Kidney (tissue), 22 donors: ENCODE measurements at places on chromosomes 13 and 19.

- no peak for DNase-seq
Measured at GRCh38 chr13:24038405-24038804, 122.1 kb upstream of the SPATA13 start.

DNA sequence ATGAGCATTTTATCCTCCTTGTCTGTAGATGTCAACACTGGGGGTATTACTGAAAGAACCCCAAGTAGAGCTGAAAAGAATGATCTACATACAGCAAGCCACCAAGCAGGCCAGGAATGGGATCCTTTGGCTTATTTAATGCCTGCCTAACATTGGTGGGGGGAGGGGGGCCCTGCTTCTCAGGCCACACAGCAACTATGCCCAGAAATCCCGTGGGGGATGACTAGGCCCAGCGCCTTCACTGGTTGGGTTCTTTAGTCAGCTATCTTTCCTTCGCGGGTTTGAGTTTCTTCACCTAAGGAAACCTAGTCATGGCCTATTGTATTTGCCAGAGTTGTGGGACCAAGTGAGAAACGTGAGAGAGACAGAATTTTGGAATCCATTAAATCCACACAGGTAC, 80.5 kb downstream of the CCNA1 start:
- DNase-seq: no peak

DNA sequence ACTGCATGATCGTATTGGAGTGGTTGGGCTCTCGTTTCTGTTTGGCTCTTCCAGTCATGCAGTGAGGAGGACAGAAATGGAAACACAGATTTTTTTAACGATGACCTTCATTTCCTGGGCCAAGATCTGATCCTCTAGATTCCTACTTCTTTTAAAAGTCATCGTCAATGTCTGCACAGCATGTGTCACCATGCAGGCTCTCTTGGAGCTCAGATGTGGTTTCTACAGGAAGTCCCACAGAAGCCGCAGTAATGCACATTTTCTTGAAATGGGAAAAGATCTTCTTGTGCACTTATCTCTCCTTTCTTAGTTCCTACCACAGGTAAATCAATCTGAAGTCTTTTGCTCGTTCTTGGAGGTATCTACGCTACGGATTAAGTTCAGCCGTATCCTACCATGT, 626.9 kb downstream of the EFNB2 start:
- DNase-seq: no peak

- no peak for DNase-seq
Measured at GRCh38 chr13:52141299-52141698, 12.4 kb upstream of the NEK5 start.

DNA sequence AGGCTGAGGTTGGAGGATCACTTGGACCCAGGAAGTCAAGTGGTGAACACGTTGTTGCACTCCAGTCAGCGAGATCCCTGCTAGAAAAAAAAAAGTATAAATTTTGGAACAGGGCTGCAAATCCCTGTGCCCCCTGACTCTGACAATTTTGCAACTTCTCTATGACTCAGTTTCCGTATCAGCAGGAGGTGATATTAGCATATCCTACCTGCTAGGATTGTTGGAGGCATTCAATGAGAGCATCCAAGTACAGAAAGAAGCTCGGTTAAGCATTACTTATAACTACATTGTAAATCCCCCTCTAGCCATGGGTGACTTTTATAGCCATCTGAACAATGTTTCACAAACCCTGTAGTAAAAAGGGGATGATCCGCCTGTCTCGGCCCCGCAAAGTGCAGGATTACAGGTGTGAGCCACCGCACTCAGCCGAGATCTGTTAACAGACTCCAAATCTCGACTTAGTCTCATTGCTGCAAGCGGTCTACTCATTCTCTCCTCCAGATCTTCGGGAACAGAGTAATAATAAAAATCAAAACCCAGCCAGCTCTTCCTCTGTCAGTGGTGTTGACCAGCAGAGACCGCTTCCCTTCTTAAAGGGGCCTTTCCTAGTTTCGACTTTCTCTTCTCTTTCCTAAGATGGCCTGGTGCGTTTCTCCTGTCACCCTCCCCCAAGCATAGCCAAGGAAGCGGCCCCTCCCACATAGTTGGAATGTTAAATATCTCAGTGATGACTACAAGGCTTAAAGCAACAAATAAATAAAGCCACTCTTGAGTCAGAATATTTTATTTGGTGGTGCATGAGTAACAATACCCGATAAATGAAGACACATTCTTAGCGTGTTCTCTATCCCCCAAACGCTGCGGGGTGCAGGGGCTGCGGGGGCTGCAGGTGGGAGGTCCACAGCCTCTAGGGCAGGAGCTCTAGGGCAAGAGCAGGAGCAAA, 10.3 kb upstream of the BICRA start:
- DNase-seq: no peak

GRCh38 chr19:2199215-2199614, 35.5 kb downstream of the DOT1L start:
- no peak for DNase-seq

DNA sequence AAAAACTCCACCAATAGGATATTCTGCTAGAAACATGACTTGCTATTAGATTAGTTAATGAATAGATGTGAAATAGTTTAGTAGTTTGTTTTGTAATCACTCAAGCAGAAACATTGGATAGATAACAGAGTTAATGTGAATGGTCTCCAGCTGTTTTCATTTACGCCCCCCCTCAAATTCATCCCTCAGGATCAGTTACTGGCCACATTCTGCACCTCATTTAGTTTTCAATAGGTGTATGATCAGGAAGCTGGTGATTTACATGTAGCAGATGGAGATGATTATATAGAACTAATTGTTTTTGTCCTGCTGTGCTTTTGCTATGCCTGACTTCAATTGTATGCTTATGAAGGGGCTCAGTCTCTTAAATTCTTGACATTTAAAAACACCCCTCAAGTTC, 759.0 kb downstream of the SLITRK6 start:
- DNase-seq: peak; percentile 13

DNA sequence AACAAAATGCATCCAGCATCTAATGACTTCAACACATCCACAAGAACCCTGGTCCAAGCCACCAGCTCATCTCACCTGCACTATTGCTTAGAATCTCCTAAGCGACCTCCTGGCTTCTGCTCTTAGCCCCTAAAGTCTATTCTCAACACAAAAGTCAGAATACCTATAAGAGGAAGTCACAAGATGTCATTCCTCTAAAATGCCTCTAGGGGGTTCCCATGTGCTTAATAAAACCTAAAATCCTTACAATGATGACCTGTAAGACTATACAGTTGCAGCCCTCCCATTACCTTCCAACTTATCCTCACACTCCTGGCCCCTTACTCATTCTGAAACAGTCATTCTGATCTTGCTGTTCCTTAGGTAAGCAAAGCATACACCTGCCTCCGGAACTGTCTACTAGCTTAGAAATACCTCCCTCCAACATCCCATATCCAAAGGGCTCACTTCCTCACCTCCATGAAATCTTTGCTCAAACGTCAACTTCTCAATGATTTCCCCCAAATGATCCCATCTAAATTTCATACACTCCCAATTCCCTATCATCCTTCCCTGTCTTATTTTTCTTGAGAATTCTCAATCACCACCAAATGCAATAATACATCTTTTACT, 10.0 kb downstream of the ATP7B start:
- peak; percentile 30 for DNase-seq

DNA sequence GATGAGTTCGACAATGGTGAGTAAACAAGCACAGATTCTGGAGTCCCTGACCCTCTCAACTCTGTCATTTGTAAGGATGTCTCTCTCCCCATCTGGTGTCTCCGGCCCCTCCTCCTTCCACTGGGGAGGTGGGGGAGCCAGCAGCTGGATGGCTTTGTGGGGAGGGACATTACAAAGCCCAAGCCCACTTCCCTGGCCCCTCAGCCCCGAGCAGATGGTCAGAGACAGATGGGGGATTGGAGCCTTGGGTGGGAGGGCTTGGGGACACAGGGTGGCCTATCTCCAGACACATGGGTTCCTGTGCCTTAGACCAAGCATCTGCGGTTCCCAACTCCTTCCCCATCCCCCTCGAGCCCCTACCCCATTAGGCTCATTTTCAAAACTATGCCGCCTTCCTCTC, 2.5 kb downstream of the TIMM50 start:
- no peak for DNase-seq

GRCh38 chr19:10079031-10079453, 7.1 kb upstream of the SHFL start:
- no peak for DNase-seq

DNA sequence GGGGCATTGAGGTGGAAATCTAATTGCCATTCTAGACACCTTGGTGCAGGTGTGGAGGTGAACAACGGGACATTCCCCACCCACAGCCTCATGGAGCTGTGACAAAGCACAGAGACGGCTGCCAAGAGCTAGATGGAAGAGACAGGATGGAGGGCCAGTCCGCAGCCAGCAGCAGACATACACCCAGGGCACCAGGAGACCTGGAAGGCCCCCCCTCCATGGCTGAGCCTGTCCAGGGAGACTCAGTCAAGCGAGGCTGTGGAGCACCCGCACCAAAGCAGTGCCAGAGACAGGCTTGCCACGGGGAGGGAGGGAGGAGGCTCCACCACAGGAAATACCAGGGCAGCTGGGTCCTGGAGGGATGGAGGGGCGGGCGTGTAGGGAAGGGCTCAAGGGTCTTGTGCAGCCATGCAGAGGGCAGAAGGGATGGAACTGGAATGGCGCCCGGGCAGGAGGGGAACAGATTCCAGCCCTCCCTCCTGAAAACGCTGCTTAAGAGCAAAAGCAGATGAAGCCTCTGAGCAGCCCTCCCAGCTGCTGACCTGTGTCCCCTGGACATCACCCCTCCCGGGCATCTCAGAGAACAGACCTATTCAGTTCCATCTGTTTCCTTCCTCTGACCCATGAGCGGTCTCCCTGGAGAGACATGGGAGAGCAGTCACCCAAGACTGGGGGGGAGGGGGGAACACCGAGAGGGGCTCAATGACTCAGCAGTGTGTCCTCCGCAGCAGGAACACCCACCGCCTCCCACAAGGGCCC, 14.4 kb downstream of the EPS15L1 start:
- peak; percentile 83 for DNase-seq

DNA sequence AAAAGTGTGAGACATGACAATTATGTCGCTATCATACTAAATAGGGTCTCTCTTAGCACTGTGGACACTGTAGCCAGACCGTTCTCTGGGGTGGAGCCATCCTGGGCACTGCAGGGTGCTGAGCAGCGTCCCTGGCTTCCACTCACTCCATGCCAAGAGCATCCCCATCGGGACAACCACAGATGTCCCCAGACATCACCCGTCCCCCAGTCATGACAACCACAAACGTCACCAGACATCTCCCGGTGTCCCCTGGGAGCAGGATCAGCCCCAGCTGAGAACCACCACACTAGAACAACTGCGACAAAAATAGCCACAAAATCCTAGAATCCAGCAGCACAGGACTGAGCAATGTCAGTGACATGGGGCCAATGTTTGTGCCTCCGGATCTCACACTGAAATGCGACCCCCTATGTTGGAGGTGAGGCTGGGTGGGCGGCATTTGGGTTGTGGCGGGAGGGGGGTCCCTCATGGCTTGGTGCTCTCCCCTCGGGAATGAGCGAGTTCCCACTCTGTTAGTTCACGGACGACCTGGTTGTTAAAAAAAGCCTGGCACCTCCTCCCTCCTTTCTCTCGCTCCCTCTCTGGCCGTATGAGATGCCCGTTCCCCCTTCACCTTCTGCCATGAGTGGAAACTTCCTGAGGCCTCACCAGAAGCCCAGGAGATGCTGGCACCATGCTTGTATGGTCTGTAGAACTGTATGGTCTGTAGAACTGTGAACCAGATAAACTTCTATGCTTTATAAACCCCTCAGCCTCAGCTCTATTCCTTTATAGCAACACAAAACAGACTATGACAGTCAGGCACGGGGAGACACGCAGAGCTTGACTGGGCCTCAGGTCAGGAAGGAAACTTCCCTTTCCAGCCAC, 93.9 kb downstream of the GADD45B start:
- peak; percentile 63 for DNase-seq

DNA sequence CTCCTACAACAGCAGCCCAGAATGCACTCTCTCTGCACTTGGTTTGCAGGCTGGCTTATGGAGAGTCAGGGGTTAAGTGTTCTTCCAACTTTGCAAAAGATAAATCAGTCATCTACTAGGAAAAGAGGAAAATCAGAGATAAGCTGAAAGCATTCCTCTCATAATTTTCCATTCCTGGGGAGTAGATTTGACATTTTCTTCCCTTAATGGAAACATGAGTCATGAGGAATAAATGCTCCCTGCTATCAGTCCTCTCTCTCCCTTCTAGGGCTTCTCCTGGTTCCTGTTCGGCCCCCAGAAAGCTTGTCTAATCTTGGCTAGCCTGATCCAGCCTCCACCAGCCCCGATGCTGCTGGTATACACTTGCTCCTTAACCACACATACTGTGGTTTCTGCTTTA, 28.4 kb upstream of the ENOX1 start:
- DNase-seq: no peak

- DNase-seq: peak; percentile 88
Measured at GRCh38 chr19:12847159-12848139, 9.1 kb downstream of the MAST1 start.

- no peak for DNase-seq
Measured at GRCh38 chr19:5655412-5655811, 24.9 kb downstream of the MICOS13 start.

- DNase-seq: peak; percentile 53
Measured at GRCh38 chr13:28557725-28558520, 63.0 kb upstream of the FLT1 start.

DNA sequence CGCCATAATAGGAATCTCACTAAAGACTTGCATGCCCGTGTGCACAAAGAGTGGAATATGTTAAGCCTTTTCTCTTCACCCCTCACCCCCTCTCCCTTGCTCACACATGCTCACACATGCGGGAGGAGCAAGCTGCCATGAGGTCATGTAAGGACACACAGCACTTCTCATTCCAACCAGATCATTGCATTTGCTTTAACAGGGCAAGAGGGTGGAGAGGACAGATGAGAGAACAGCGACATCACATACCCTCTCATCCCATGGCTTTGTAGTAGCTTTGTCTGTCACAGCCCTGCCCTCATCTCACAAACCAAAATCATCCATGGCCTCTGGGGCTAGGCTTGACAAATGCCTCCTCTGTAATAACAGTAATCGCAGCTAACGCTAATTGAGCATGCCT, 145.6 kb upstream of the FRY start:
- no peak for DNase-seq

DNA sequence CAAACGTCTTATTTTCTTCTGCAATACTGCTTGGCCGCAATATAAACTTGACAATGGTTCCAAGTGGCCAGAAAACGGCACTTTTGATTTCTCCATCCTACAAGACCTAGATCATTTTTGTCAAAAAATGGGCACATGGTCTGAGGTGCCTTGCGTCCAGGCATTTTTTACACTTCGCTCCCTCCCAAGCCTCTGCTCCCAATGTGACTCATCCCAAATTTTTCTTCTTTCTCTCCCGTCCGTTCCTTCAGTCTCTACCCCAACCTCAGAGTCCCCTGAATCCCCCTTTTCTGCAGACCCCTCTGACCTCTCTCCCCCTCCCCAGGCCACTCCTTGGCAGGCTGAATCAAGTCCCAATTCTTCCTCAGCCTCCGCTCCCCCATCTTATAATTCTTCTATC, 14.3 kb upstream of the OR10H1 start:
- DNase-seq: no peak

- no peak for DNase-seq
Measured at GRCh38 chr19:32680986-32681385, 5.3 kb downstream of the RGS9BP start.

DNA sequence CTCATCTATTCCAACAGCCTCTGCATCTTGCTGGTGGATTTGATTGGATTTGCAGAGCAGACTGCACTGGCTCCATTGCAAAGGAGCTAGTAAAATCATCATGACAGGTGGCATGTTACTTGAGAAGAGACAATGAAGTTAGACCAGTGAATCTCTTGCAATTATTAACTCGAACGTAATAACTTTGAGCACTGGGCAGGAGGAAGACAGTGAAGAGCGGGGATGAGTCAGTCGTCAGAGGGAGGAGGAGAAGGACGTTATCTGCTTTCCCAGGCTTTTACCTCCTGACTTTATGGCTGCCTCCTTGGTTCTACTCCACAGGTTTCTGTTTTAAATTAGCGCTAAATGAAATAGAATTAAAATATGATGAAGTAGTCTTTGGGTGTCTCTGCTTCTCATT, 257.8 kb upstream of the IPO5 start:
- DNase-seq: peak; percentile 18
